ENCODE measurements at places on chromosomes 16 and 17. TPM values are rescaled to one million over a fixed set of nuclear protein-coding genes. Genes with fewer than 3 reads are reported as not detected.

SHCBP1 gene
- total RNA-seq, result 17.1 TPM

ARMC5 gene
- total RNA-seq, result 11.2 TPM

NEUROD2 gene
- not detected for total RNA-seq

DNA sequence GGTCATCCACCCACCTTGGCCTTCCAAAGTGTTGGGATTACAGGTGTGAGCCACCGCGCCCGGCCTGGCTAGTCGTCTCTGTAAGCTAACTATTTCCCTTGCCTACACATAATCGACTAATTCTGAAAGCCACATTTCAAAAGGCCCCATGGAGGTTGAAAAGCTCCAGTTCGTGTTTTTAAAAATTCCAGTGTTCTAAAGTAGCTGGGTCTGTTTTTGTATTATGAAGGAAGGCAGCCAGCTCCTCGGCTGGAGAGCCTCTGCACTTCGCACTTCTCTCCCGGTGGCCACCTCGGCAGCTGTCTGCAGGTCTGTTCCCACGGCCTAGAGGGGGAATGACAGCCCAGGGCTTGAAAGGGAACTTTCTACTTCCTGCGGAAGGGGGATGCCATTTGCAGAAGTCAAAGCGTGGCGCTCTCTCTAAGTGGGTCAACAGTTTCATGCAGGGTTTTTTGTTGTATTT, 16.9 kb downstream of the HASPIN start:
- no peaks in the 10 kb centered on the region for H3K27me3 ChIP-seq
- H3K4me3 ChIP-seq, result no peak overlapping the region
- H3K27ac ChIP-seq, result no peak overlapping the region

DNA sequence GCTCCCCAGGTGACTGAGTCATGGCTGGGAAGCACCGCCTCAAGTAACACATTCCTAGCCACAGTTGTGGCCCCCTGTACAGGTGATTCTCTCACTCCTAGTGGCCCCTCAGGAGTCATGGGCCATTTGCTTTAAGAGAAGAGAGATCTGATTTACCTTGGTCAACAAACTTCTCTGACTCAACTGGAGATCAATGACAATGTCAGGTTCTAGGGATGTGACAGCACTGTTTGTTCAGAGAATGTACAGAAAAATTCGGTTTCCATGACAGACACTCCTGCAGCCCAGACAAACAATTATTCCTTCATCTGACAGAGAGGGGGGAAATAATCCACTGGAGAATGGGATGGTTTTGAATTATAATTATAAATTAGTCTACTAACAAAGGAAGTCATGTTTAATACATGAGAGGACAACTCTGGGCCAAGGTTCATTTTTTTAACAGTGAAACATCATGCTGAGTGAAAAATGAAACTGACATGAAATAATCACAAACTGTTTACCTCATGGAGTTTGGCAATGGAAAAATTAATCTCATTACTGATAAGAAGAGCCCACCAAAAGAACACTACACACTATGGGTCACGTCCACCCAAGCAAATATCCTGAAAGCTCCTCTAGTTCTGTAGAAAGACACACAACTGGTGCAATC, 9.7 kb downstream of the ERN1 start:
- no peak for DNase-seq
- H3K4me1 ChIP-seq, result peaks cover 25% of the 10 kb centered on the region
- no peak overlapping the region for H3K27ac ChIP-seq

DNA sequence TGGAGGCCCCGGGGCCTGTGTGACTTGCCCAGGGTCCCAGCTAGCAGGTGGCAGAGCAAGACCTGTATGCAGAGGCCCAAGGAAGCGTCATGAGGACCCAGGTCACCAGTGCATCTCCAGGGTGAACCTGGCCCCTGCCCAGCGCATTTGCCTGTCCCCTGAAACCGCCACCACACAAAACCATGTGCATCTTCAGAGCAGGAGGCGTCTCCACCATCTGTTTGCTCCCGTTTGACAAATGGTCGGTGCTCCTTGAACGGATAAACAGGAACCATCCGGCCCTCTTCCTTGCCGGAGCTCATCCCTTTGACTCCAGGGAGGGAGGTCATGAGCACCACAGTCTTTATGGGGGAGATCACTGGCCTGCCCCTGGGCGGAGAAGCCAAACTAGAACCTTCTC, 62.5 kb downstream of the JPH3 start:
- no peak overlapping the region for H3K4me3 ChIP-seq
- H3K36me3 ChIP-seq, result no peaks in the 10 kb centered on the region
- H3K27me3 ChIP-seq, result peaks cover 33% of the 10 kb centered on the region
- no peak for DNase-seq
- H3K27ac ChIP-seq, result no peak overlapping the region

GRCh38 chr16:53031323-53031942, 21.3 kb downstream of the CHD9NB start:
- no peaks in the 10 kb centered on the region for H3K36me3 ChIP-seq
- no peaks in the 10 kb centered on the region for H3K4me1 ChIP-seq
- no peak for DNase-seq
- H3K27ac ChIP-seq, result no peak overlapping the region
- no peaks in the 10 kb centered on the region for H3K27me3 ChIP-seq
- no peak overlapping the region for H3K4me3 ChIP-seq

DNA sequence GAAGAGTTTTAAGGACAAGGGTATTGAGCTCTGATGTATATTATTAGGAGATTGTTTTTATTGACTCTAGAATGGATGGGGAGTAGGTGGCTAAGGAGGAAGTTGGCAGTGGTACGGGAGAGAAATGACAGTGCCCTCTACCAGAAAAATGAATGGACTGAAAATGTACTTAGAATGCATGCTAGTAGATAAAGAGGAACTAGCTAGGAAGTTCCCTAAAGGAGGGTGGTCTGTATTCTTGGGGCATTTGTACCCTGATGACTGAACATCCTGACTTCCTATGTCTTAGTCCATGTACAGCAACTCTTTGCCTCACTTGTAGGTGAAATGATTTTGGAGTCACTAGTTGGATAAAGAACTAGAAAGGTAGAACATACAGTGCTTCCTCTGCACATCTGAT, 581.5 kb upstream of the RBFOX1 start:
- H3K4me3 ChIP-seq, result no peak overlapping the region
- no peaks in the 10 kb centered on the region for H3K27me3 ChIP-seq
- no peaks in the 10 kb centered on the region for H3K4me1 ChIP-seq
- no peaks in the 10 kb centered on the region for H3K36me3 ChIP-seq
- no peak for DNase-seq

DNA sequence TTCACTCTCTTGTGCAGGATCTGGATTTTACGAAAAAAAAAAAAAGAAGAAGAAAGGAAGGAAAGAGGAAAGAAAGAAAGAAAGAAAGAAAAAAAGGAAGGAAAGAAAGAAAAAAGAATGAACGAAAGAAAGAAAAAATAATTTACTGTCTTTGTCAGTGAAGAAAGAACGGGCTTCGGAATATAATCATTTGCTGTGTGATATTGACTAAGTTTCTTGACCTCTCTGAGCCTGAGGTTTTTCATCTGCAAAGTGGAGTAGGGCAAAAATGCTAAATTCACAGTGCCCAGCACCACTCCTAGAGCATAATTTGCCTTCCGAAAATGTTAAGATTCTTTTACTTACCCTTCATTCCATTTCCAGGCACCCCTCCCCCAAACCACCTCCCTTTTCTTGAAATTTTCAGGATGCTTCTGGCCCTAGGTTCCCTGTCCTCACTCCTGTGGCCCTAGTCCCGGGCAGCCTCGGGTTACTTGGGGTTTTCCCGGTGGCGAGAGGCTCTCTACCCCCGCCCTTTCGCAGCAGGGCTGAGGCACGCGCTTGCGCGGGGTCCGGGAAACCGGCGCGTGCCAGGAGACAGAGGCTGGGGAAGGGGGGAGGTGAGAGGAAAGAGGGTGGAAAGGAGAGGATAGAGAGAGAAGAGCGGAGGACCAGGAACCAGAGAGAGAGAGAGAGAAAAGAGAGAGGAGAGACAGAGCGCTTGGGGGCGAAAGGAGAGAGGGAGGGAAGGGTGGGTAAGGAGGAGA, at the start of gene CNTNAP1:
Gene CNTNAP1, plus strand, starts transcription at position 556 of the 746 bp plus-strand sequence. CDS start 299 bp downstream, outside the sequence.
- no peaks in the 10 kb centered on the region for H3K36me3 ChIP-seq
- H3K4me3 ChIP-seq, result peak within 1 kb of the TSS; percentile 79
- H3K27ac ChIP-seq, result peak within 1 kb of the TSS; percentile 66
- peak; percentile 84 for DNase-seq
- peaks cover 26% of the 10 kb centered on the region for H3K4me1 ChIP-seq

GRCh38 chr17:82301916-82302567, 15.4 kb downstream of the CD7 start:
- H3K27me3 ChIP-seq, result no peaks in the 10 kb centered on the region
- H3K27ac ChIP-seq, result no peak overlapping the region
- no peaks in the 10 kb centered on the region for H3K36me3 ChIP-seq
- no peak for DNase-seq

All from GM23248 (cell line).